Stimulated activated naive CD8-positive, alpha-beta T cell treated with anti-CD3 and anti-CD28 coated beads, Interleukin-15, amount 100 ng/mL, for 72 hours (primary cell): ENCODE measurements at places on chromosomes 13 and 19.
A peak's percentile ranks its signal among the peaks of the same experiment; 100 is the strongest.

- DNase-seq = no peak
These were observed 21.3 kb upstream of the IRGC start for GRCh38 chr19:43694553-43694952.

- DNase-seq = no peak
These were observed 7.3 kb downstream of the LRRC8E start for GRCh38 chr19:7895565-7895964.

DNA sequence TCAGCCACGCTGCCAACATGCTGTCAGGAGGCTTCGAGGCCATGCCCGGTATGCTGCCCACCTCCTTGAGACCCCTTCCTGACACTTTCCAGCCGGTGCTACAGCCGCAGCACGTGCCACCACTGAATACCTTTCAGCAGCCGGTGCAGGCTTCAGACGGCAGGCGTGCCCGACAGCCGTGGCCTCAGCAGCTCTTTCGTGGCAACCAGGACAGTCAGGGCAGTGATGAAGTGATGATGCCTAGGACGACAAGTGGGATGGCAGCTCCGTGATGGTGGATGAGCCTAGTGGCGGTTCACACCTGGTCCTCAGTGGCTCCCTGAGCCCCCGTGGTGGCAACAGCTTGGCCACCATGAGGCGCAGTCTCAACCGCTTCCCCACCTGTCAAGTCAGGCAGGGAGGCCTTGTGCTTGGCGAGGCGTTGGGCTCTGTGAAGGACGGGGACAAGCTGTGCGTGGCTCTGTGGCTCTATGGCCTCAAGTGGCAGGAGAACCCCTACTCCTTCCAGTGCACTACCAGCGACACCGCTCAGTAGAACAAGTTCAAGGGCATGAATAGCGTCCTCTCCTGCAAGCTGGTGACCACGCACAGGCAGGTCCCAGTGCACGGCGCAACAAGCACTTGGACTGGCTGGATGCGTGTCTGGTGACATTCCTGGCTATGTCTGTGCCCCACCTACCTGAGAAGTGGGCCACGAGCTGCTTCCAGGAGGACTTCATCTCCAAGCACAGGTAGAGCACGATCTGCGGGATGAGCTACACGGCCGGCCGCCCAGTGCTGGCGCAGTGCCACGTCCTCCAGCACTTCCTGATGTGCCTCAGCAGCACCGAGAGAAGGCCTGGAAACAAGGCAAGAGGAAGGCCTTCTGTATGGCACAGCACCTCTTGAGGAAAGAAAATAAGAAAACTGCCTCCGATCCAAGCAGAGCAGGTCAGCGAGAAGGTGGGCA, 18.2 kb upstream of the ZNF14 start:
- no peak for DNase-seq

- no peak for DNase-seq
These were observed 58.8 kb downstream of the DCLK1 start for GRCh38 chr13:36072152-36072935.

DNA sequence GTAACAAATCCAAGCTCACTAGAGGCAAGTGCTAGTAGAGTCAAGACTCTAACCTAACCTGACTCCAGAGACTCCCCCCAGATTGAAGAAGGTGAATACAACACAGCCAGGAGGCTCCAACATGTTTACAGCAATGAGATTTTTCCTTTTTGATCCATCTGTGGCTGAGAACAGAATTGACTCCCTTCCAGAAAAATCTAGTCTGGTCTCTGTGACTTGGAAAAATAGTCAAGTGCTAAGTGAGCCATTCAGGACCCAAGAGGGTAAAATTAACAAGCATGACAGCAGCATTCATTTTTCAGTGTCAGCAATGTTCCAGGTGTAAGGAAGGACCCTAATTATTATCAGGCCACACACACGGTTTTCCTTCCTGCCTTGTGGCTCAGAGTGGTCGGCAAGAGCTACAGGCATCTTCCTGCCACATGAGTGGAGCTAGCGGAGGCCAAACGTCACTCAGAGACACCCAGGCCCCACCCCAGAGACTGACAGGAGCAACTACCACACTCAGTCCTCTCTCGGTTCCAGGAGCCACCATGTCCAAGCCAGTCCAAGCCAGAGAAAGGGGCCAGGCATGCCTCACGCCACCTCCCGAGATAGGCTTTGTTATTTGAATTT, 395.1 kb downstream of the FOXO1 start:
- no peak for DNase-seq

DNA sequence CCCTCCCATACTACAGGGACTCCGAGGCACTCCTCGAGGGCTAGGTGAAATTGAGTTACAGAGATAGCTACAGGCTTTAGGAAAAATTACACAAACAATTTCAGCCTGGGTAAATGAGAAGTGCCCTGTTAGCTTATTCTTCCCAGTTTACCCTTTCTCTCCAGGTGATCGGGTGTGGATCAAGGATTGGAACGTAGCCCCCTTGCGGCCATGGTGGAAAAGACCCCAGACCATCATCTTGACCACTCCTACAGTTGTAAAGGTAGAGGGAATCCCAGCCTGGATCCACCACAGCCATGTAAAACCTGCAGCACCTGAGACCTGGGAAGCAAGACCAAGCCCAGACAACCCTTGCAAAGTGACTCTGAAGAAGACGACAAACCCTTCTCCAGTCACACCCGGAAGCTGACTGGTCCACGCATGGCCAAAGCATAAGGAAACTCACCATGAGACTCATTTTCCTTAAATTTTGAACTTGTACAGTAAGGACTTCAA, 600.6 kb downstream of the UQCRFS1 start:
- DNase-seq = no peak

- DNase-seq = no peak
These were observed 366.9 kb downstream of the KLF12 start for GRCh38 chr13:73767191-73767741.

DNA sequence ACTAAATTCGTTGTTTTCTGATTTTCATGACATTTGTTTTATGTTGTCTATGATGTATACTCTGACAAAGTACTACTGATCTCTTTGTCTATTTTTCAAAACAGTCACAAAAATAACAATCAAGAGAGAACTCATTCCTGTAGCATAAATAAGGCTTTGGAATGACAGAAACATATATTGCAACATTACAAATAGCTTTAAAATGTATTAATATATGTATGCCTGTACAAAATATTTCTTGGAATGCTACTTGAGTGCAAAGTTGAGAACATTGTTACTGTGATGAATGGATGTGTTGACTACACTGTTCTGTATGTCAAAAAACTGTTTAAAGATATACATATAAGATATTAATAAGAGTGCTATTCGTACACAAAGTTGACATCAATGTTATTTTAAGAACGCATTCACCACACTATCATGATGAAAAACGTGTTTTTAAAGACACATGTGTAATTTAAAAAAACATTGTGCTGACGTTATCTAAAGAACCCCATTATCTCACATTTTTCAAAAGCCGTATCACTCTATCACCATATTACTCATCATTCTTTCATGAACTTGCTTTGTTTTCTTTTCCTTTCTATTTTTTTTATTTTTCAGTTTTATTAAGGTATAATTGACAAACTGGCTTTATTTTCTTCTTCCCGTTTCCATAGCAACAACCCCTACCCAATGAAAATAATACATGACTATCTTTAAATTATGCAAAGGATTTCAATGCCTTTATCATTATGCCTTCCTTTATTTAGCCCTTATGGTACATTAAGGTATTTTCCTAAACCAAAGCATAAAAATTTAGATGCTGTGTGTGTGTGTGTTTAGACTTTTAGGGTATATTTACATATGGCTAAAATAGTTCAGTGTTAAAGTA, 918.8 kb downstream of the SLITRK1 start:
- DNase-seq = no peak

DNA sequence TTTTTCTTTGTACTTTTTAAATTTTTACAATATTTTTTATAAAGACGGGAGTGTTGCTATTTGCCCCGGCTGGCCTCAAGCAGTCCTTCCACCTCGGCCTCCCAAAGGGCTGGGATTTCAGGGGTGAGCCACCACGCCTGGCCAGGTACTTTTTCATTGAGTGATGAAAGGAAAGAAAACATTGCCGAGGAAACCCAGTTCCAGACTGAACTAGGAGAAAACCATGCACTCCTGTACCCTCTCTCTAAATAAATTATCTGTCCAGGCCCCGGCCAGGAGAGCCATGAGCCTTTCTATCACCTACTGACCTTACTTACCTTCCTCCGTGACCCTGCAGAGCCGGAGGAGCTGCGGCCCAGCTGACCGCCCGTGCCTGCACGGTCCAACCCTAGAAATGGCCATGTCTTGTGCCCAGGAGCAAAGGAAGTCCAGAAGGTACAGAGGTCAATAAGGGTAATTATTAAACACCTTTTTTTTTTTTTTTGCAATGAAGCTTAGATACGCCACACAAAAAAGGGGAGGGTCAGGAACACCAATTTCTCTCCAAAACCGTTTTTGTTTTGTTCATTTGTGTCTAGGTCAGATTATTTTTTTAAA, at the start of gene SLC7A9:
Gene SLC7A9, minus strand, starts transcription at position 399 of the 597 bp plus-strand sequence. CDS start 1,233 bp downstream, outside the sequence.
- DNase-seq = no peak

- no peak for DNase-seq
These were observed 326.2 kb upstream of the GPC6 start for GRCh38 chr13:92900446-92900845.

- DNase-seq = no peak
These were observed 79.9 kb upstream of the MYCBP2 start for GRCh38 chr13:77406644-77407440.

DNA sequence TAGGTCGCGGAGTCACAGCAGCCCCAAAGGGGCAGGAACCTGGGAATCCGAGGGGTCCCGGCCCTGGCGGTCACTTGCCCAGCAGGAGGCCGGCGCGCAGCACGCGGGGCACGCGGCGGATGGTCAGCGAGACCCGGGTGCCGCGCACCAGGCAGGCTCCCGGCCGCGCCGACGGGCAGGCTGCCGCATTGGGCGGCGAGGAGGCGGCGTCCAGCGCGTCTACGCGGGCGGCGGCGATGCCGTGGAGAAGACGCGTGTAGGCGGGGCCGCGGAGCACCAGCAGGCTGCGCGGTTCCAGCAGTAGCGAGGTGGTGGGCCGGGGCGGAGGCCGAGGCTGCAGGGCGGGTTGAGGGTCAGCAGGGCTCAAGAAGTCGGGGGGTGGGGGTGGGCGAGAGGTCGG, 607 bp upstream of the SYNE4 start:
- peak; percentile 50 for DNase-seq

- no peak for DNase-seq
These were observed 53.4 kb upstream of the KLF12 start for GRCh38 chr13:74187564-74187963.

DNA sequence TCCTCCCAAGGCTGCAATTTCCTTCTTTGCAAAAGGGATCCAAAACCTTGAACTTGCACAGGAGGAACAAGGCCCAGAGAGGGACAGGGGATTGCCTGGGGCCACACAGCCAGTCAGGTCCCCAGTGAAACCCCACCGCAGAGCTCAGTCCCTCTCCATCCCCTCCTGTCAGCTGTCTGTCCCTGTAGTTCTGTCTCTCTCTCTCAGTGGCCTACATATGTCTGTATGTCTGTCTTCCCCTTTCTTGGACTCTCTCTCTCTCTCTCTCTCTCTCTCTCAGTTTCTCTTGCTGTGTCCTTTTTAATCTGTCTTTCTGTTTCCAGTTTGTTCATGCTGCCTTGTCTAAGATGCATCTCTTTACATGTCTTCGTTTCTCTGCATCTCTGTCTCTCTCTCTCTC, 11.5 kb downstream of the CEACAM19 start:
- DNase-seq = no peak

DNA sequence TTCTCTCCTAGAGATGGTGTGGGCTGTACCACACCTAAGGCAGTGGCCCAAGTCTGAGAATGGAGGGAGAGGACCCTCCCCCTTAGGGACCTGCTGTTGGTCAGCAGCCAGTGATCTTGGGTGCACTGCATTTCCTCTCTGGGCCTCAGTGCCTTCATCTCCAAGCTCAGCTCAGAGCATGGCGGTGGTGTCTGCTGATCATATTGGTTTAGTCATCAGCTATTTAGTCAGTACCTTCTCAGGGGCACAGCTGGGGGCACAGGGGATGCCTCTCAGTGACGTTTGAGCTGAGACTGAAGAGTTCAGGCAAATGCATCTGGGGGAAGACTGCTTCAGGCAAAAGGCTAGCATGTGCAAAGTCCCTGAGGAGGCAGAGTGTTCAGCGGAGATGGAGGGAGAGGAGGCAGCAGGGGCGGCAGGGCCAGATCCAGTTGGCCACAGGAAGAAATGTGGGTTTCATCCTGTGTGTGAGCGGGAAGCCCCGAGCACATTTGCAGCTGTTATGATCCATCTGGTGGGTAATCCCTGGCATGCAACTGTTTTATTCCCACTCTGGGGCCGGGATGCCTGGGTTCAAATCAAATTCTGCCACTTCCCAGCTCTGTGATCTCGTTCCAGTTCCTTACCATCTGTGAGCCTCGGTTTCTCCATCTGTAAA, 15.7 kb upstream of the PGLS start:
- no peak for DNase-seq

GRCh38 chr13:36430247-36431203, 1.8 kb upstream of the CCNA1 start:
- DNase-seq = no peak

DNA sequence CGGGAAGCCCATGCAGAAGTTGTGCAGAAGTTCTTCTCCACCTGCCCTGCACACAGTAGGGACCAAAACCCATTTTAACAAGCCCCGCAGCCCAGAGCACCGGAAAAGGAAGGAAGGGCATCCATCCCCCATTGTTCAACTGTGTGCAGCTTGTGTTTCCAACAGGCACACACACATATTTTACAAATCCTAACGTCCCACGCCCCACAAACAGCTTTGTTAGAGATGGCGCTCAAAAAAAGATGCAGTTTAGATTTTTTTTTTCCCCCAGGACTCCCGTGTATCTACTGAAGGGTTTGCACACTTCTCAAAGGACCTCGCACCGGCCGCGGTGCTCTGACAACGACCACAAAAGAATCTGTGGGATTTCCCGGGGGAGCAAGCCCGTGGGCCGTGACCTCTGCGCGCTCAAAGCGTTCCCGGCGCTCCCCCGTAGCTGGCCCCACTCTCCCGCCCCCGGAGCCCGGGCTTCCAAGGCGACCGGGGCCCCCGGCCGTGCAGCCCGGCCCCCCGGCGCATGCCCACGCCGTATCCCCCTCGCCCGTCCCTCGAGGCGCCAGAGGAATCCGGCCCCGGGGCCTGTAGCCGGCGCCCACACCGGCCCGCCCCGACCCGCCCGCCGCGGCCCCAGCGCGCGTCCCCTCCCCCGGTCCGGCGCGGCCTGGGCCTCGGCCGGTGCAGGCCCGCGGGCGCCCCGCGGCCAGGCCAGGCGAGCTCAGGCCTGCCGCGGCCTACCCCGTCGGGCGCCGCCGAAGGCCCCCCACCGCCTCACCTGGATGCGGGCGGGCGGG, 523 bp downstream of the ELAVL1 start:
- peak; percentile 27 for DNase-seq

- no peak for DNase-seq
These were observed 143.9 kb upstream of the ZNF536 start for GRCh38 chr19:30228113-30228834.

DNA sequence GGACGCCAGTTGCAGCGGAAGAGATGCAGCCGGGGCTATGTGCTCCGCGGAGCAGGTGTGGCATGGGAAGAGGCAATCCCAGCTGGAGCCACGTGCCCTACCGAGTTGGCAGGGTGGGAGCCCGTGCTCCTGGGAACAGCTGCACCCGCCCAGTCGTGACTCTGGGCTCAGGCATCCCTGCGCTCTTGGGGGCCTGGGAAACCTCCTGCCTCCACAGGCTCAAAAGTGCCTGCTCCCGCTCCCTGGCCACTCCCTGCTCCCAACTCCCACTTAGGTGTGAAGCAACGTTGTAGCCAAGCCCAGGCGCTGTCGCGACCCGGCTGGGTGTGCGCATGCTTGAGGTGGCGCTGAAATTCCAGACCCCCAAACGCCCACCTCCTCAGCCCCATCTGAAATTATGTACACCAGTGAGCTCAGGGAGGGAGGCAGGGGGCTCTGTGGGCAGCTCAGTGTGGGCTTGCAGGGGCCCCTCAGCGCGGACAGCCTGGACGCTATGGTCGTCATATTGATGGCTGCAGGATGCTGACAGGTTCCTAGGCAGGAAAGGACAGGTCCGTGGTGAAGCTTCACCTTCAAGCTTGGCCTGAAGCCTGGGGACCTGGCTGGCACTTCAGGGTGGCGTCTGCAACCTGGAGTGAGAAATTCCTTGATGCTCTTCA, 429.9 kb downstream of the SLITRK1 start:
- DNase-seq = no peak
